ENCODE measurements at places on chromosomes 5 and 9.

DNA sequence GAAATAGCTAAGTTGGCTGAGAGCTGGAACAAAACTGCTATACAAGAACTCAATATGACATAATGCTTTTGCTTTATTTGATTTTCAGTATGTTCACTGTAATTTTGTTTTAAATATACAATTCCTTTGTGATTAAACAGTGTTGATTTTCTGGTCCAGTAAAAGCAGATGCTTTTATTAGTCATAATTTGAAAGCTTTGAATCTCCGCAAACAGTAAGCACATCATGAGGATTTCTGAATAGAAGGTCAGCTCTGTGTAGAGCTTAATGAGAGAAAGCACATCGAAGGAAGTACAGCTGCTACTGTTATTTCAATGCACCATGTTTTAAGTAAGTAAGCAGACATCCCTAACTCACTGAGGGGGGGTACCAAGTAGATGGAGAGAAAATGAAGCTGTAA lies 701.3 kb upstream of the ACO1 start:
- no peak for DNase-seq

DNA sequence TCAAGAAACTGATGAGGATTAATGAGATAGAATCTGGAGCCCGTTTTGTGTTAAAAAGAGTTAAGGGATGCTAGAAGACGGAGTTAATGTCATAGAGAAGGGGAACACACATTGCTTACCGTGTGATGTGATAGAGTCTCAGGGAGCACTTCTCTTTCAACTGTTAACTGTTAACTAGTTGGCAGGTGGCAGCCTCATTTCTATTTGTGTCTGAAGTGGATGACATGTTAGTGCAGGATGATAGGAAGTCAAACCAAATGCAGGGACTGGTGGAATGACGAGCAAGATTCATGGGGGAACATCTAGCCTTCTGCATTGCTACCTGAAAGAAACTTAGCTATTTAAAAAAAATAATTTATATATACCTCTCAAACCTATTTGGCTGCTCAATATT lies 222.7 kb downstream of the MAST4 start:
- no peak for DNase-seq

- no peak for DNase-seq
Measured at GRCh38 chr5:128629157-128629556, 91.1 kb upstream of the FBN2 start.

DNA sequence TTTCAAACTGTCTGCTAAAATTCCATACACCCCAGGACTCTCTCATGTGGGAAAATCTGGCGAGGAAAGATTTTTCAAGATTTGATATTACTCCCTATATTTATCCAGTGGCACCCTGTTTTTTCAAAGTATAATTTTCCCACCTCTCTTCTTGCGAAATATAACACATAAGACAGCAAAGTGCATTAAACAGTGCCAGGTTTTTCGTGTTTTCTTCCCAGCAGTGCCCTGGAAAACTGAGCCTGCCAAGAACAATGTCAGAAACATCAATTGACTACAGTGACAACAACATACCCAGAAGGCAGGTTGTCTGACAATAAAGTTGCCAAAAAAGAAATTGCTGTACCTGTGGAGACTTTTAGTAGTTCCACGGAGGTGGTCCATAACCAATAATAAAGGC lies 545.0 kb upstream of the ZNF608 start:
- DNase-seq: no peak

GRCh38 chr9:112198646-112199045 lies 23.5 kb upstream of the SUSD1 start:
- no peak for DNase-seq

DNA sequence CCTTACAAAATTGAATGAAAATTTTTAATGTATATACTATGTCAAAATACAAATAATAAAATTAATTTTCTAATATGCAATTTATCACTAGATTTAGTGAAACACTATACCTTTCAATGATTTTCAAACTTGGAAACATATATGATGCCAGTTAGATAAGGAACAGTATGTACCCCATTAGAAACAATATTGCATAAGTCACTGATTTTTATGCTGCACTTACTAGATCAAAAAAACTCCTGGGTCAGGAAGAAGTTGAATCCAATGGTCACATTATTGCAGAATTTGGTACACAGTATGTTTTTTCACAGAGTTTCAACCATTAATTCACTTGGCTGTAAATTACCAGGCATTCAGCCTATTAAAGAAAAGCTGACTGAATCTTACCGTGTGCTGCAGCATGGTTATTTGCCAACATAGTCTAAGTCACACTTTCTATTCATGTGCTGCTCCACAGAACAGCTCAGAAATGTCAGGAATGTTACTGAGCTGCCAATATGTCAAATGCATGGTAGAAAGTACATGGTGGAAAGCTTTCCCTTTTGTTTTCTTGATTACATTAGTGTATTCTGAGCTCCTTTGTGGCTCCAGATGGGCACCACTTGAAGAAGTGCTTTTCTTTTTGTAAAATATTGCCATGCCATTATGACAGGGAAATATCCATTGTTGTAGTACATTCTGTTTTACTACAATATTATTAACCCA lies 9.9 kb upstream of the PRR16 start:
- no peak for DNase-seq

- DNase-seq: no peak
Measured at GRCh38 chr9:74847478-74848152, 40.1 kb downstream of the TRPM6 start.

- DNase-seq: no peak
Measured at GRCh38 chr5:32100230-32100629, 73.9 kb downstream of the GOLPH3 start.

DNA sequence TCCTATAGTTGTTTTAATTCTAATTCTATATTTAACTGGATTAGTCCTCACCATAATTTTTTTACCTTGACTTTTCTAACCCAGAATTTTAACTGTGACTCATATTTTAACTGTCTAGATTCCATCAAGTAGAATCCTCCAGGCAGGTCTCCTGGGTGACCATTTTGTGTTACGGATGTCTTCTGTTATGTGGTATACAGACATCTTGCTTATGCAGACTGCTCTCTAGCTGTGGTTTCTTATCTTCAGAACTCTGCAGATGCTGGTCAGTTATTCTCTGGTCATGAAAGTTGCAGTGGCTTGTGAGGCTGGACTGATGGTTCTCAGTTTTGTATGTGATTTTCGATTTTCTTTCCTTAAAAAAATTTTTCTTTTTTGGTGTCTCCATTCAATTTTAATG lies 139.4 kb downstream of the ATG10 start:
- DNase-seq: no peak

DNA sequence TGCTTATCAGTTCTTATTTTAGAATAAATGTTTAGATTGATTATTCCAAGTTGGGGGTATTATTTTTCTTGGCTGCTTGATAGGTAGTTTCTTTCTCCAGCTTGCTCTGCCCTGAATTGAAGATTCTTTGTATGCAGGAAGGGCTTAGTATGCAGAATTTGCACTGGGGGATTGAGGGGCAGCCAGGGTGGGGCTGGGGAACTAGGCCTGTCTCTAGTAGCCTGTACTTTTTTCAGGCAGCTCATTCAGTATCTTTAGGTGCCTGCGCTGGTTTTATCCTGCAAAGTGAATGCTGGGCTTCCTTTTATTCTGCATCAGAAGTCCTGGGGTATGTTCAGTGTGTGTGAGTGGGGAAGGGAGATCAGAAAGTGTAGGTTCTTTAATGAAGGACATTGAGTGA lies 228.3 kb upstream of the ELL2 start:
- no peak for DNase-seq

- DNase-seq: no peak
Measured at GRCh38 chr9:36364577-36364976, 35.5 kb downstream of the RNF38 start.

DNA sequence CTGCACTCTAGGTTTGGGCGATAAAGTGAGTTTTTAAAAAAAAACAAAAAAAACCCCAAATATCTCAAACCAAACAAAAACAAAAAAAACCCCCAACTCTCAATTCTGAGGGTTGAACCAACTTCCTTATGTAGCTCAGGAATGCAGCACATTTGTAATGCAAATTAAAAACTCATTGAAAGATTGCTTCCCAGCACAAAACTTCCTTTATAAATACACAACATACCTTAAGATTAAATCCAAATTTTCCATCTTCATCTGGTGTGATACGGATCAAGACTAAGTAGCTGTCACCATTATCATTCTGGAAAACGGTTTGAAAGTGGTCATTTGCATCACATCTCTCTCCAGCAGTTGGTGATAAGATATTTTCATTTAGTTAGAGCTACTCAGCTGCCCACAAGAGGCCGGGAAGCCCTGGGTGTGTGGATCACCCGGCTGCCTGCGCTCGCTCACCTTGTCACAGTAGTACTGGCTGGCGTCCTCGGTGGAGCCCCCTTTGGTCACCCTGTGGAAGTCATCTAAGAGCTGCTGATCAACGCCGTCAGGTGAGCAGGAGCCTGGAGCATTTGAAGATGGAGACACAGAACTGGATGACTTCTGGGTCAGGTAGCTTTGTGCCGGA lies 88.2 kb downstream of the PTPN3 start:
- no peak for DNase-seq

DNA sequence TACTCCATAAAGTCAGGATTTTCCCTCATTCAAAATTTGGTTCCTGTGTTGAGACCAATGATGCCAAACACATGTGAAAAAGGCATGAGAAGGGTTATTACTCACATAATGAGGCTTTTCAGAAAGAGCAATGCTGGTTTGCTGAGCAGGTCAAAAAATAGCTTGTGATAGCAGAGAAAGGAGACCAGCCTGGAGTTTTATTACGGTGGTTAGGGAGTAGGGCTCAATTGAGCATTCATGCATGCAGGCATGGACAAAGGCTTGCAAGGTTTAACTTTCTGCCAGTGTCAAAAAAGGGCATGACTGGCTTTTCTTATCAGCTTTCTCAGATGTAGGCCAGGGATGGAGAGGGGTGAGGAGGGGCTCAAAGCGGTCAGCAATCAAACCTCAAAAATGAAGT lies 628.3 kb downstream of the DNAH5 start:
- no peak for DNase-seq

- no peak for DNase-seq
Measured at GRCh38 chr5:41337724-41338123, 124.4 kb upstream of the C6 start.

GRCh38 chr5:115649541-115649940 lies 23.7 kb upstream of the TMED7 start:
- no peak for DNase-seq

- DNase-seq: no peak
Measured at GRCh38 chr5:90557871-90558270, 726 bp upstream of the ADGRV1 start.

DNA sequence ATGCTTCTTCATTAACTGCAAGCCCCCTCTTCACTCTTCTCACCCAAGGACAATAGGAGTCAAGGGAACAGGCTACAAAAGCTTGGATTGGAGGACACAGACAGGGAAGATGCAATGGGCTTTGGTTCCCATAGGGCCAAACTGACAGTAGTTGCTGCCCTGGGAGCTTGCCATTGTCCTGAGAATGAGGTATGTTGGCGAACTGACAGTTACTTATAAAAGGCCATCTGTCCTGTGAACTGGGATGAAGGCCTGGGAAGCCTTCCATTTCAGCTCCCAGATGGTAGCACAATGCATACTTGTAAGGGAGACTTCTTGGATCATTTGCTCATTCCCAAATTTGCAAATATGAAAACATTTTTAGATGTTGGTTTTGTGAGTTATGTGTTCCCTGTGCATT lies 88.9 kb downstream of the SNCAIP start:
- no peak for DNase-seq

- DNase-seq: no peak
Measured at GRCh38 chr5:71971862-71972261, 135.4 kb upstream of the MAP1B start.

GRCh38 chr5:76524868-76525267 lies 98.3 kb downstream of the F2RL2 start:
- no peak for DNase-seq

- DNase-seq: no peak
Measured at GRCh38 chr5:140962190-140962589, 4.1 kb upstream of the PCDHAC2 start.

GRCh38 chr9:8531826-8532415 lies 732.3 kb upstream of the DMAC1 start:
- DNase-seq: no peak

GRCh38 chr5:167861129-167861927 lies 430.1 kb upstream of the WWC1 start:
- DNase-seq: peak; percentile 11

DNA sequence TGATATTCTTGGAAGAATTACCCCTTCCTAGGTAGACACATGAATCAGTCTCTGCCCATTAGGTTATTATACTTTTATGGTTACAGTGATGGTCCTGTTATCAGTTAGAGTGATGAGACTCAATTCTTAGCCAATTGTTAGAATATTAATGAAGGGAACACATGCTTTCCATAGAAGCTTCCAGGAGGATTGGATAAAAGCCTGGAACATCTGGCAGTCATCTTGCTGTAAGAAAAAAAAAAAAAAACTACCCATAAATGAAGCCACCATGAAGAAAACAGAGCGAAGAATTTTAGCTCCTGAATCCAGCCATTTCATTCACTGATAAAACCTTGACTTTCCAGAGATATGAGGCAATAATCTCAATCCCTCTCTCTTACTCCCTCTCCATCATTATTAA lies 262.5 kb upstream of the GRIN3A start:
- no peak for DNase-seq

GRCh38 chr9:6723881-6724420 lies 33.8 kb upstream of the KDM4C start:
- no peak for DNase-seq

DNA sequence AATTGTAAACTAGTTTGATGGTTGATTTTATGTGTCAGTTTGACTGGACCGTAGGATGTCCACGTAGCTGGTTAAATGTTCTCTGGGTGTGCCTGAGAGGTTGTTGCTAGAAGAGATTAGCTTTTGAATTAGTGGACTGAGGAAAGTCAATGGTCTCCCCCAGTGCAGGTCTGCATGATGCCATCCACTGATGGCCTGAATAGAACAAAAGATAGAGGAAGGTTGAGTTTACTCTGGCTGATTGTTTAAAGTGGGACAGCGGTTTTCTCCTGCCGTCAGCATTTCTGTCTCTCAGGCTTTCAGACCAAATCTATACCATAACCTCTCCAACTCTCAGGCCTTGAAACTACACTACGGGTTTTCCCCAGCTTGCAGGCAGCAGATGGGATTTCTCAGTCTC lies 899.2 kb upstream of the WWC1 start:
- DNase-seq: no peak

DNA sequence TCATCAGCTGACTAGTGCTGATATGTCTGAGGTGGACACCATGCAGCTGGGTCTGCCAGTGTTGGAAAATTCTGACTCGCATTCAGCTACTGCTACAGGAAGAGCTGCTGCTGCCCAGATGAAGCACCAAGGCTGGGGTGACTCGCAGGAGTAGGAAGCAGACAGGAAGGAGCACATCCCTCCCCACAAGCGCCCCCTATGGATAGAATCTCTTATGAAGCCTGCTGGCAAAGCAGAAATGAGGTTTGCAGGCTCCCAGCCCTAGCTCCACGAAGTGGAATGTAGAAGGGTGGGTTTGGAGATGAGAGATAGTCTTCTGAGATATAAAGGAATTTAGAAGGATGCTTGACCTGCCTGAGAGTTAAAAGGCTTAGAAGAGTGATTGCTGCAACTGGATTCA lies 443.0 kb downstream of the ACTL7B start:
- DNase-seq: no peak

DNA sequence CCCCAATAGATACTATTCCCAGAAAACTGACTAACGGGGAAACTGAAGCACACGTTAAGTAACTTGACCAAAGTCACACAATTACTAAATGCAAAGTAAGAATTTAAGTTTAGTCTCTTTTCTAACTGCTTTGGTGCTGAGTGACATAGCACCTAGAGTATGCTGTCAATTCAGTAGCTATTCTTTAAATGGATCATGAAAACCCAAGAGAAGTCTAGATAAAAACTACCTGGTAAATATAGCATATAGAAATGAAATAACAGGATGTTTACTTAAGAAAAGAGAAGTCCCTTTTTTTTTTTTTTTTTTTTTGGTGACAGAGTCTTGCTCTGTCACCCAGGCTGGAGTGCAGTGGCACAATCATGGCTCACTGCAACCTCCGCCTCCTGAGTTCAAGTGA lies 129.2 kb downstream of the PDE4D start:
- no peak for DNase-seq
